ENCODE measurements at places on chromosomes 7 and 10.

- no peak for DNase-seq
Measured at GRCh38 chr7:113921363-113921762, 2.6 kb upstream of the PPP1R3A start.

DNA sequence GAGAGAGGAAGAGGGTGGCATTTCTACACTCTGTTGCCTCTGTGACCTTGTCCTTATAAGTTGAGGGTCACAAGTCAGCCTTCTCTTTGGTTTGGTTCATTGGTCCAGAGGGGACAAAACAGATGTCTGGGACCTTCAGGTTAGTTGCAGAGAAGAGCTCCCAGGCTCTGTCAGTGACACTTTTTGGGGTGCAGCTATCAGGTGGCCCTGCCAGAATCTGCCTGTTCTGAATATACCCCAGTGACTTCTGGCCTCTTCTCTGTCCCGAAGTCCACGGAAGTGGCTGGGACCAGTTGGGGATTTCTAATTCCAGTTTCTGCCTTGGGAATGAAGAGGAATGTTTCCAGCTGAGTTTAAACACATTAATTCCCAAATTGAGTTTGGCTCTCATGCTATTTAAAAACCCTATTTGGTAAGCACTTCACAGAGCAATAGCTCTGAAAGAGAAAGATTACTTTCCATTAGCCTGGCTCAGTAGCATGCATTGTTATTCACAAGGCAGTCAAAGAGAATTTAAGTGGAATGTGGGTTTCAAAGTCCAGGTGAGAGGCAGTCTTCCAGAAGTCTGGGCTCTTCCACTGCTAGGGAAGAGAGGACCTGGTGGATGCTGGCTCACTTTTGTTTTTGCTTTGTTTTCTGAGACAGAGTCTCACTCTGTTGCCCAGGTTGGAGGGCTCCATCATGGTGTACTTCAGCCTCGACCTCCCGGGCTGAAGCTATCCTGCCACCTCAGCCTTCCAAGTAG, 237.8 kb upstream of the GALNT17 start:
- no peak for DNase-seq

DNA sequence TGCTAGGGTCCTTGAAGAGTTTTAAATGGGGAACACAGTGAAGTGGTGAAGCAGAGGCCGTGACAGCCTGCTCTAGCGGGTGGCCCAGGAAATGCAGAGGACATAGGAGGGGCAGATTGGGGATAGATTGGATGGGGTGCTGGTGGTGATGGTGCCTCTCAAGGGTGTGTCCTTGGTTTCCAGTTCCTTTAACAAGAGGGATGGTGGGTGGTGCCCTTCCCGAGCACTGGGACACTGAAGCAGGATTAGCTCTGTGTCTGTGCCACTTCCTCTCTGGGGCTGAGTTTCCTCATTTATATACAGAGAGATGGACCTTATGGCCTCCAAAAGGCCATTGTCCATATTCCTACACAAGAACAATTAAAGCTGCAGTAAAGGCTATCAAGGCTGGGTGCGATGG, 285.5 kb downstream of the TCF7L2 start:
- no peak for DNase-seq

GRCh38 chr7:101943889-101944600, 126.6 kb downstream of the CUX1 start:
- no peak for DNase-seq

DNA sequence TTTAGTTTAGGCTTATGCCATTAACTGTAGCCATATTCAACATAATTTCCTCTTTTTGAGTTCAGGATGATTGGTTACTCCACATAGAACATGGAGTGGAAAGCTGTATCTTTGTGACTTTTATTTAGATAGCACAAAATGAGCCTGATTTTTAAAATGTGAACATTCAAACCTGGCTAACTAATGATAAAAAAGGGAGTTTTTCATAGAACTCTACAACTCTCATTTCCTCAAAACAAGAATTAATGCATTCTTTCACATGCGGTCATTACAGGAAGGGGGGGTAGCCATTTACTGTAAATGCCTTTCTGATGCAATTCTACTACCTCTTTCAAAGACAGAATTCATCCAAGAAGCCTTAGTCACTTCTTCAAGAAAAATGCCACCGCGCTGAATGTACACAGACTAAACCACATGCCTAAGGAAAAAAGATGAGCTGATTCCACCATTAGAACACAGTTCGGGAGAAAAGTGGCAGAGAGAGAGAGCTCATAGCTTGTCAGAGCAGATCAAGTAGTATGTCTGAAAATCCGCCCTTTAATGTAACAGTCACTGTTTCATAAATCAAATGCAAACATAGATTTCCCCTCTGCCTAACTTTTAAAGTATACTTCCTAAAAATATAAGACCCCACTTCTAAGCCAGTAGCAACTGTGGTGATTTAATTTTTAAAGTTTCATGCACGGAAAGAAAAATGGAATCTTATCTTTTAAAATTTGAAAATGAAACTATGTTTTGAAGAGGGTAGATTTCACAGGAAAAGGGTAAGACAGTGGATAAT, 226.4 kb upstream of the KLF14 start:
- DNase-seq = peak; percentile 94

DNA sequence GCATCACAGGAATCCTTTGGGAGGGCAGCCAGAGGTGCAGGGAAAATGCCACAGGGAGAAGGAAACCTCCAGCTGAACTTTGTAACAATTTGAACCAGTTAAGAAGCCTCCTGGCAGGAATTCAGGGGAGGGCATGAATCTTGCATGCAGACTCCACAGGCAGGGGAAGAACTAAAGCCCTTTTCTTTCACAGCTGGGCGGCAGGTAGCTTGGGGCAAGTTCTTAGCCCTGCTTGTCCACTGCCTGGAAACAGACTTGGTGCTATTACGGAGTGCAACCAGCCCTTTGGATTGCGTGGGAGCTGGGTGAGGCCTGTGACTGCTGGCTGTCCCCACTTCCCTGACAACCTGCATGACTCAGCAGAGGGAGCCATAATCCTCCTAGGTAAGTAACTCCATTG, 51.7 kb upstream of the ADAM12 start:
- no peak for DNase-seq

DNA sequence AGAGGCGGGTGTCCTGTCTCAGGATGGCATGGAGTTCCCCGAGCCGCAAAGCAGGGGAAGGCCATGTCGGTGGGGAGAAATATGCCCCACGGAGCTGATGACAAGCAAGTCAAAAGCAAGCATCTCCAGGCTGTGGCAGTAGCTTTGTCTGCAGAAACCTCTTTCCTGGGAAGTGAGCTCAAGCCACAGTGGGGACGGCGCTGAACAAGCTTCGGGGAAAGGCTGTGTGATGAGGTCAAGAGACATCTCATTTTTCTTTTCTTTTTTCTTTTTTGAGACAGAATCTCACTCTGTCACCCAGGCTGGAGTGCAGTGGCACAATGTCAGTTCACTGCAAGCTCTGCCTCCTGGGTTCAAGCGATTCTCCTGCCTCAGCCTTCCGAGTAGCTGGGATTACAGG, 62.6 kb downstream of the ELFN1 start:
- no peak for DNase-seq

DNA sequence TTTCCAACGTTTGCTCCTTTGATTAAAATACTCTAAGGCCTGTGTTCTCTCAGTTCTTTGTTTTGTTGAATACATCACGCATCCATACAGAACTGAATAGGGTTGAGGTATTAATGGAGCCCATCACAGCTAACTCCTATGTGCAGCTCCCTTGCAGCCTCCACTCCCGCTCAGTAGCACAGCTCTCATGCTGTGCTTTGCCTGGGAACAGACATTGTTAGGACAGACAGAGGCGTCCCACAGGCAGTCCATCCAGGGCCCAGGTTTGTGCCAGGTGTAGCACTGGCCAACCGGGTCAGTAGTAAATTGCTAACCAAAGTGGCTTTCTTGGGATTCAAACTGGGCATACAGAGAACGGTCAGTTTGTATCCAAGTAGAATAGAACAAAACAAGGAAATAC, 644.7 kb upstream of the NRP1 start:
- DNase-seq = no peak

- no peak for DNase-seq
Measured at GRCh38 chr7:68958571-68958970, 639.7 kb upstream of the AUTS2 start.

DNA sequence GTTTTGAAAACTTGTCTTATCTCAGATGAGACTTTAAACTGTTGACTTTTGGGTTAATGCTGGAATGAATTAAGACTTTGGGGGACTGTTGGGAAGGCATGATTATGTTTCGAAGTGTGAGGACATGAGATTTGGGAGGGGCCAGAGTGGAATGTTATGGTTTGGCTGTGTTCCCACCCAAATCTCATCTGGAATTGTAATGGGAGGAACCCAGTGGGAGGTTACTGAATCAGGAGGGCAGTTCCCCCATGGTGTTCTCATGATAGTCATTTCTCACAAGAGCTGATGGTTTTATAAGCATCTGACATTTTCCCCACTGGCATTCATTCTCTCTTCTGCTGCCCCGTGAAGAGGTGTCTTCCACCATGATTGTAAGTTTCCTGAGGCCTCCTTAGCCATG, 13.8 kb upstream of the POT1 start:
- DNase-seq = no peak

GRCh38 chr10:24569330-24569796, 154.3 kb downstream of the ARHGAP21 start:
- DNase-seq = no peak

DNA sequence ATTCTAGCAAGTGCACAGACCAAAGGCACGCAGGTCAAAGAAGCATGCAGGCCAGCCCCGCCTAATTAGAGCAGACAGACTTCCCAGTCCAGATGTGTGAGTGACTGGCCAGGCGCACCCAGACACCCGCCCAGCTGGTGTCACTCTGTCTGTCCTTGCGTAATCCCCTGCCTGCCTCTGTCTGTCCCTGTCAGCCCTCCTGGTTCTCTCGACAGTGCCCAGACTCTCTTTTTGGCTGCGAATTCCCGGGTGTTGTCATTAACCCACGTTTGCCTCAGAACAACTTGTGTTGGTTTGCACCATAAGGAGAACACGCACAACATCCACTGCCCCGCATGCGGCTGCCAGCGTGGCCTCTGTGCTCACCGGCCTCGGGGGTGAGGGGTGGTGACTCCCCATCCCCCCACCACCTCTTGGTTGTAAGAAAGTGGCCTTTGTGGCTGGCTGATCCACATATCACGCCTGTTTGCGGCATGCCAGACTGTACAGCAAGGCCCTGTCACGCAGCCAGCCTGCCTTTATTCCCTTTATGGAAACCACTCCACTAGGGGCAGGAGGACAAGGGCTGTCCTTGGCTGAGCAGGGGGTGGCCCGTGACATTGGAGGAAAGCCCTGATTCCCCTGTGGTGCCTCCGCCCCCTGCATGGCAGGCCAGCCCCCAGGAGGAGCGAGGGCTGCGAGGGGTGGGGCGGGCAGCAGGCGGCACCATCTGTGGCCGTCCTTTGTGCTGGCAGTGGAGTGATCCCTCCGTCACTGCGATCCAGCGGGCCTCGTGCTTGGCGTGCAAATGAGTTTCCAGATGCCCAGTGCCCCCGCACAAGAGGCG, 72.8 kb upstream of the PPIF start:
- DNase-seq = peak; percentile 90
